ENCODE measurements at places on chromosomes 11 and 22.

DNA sequence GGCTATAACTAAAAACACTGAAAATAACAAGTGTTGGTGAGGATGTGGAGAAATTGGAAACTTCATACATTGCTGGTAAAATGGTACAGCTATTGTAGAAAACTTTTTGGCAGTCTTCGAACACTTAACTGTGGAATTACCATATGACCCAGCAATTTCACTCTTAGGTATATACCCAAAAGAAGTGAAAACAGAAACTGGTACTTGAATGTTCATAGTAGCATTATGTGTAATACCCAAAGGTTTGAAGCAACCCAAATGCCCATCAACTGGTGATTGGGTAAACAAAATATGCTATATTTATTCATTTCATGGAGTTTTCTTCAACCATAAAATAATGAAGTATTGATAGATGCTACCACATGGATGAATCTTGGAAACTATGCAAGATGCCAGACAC is 40.8 kb upstream of the FTH1 start:
- no peak for DNase-seq

GRCh38 chr22:46744581-46744980 is 6.5 kb upstream of the CERK start:
- DNase-seq: no peak

GRCh38 chr22:43848366-43849171 is 13.7 kb downstream of the SULT4A1 start:
- DNase-seq: no peak

DNA sequence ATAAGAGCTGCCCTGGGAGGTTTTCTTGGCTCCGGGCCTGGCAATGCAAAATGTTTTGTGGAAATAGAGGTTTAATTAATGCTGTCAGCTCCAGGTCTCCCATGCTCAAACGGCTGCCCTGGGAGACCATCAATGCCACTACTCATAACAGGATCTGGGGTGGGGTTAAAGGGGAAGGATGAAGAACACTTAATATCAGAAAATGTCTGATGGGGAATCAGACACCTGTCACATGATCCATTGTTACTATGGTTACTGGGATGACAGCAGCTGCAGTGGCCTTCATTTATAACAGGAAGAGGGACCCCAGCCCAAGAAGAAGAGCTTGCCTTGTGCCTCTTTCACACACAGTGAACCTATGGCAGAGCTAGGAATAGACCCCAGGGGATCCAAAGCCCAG is 2.2 kb upstream of the SYT13 start:
- peak; percentile 44 for DNase-seq

DNA sequence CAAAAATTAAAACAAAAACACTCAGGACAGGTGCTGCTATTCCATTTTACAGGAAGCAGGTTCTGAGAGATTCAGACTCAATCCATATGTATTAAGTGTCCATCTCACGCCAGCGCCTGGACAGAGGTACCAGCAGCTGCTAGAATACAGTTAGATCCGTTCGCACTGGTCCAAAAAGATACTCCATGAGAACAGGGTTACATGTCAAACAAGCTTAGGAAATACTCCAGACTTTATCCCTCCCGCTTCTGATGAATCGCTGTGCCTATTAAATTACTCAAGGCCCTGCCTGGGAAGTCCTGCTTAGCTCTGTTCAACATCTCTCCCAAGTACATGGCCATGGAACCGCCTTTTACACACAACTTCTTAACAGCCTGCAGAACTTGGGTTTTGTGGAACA is 50.2 kb upstream of the SLC35C1 start:
- no peak for DNase-seq

DNA sequence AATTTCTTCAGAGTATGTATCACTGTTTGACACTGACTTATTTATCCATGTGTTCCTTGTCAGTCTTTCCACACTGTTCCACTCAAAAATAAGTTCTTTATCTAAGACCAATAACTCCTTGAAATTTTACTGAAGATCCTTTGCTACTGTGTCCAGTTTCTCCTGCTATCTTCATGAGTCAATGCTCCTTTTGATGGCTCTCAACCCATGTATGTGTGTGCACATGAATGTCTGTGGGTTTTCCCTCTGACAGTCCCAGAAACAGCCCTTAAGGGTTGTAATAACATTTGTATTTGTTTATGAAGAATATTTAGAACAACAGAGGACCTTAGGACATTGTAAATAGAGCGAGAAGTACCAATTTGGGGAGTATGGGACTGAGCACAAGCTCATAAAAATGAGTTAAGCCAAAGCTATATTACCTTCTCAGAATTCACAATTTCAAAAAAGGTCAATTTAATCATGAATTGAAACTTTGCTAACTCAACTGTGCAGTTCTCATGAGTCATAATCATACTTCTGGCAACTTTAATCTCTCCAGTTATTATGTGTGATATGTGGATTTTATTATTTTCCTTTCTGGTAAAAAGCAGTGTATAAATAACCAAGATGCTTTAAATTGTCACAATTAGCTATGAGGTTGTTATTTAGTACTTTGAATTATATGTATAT is 533.6 kb downstream of the CNTN5 start:
- DNase-seq: no peak

DNA sequence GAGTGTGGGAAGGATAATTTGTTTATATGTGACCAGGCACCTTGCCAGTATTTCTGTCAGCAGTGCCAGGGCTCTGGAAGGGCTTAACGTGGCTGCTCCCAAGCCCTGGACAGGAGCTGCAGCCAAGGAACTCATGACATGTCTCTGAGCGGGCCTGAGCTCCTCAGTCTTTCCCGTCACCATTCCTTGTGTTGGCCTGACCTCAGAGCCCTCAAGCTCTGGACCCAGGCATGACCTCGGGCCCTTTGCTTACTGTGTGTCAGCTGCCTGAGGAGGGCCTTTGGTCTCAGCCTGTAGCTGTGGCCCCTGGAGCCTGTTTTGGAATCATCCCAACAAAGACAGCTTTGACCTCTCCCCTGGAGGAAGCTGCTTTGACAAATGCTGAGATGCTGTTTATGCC is 264.1 kb upstream of the PLET1 start:
- DNase-seq: no peak

DNA sequence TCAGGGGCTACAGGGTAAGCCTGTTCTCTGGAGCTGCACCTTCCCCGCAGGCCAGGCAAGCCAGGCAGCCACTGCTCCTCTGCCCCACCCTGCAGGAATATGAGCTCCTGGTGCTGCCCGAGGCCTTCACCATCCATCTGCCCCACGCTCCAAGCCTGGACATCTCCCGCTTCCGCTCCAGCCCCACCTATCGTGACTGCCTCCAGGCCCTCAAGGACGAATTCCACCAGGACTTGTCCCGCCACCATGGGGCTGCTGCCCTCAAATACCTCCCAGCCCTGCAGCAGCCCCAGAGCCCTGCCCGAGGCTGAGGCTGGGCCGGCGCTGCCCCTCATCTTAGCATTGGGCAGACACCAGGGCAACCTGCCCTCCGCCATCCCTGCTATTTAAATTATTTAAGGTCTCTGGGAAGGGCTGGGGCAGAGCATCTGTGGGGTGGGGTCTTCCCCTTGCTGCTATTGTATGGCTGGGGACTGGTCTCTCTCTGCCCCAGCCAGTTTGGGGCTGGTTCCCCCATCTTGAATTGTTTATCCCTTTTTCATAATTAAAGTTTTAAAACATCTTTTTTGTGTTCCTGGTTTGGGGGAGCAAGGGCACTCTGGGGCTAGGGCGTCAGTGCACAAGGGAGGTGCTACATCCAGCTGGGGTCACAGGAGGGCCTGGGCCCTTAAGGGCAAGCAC is 6.2 kb downstream of the LARGE2 start:
- no peak for DNase-seq

DNA sequence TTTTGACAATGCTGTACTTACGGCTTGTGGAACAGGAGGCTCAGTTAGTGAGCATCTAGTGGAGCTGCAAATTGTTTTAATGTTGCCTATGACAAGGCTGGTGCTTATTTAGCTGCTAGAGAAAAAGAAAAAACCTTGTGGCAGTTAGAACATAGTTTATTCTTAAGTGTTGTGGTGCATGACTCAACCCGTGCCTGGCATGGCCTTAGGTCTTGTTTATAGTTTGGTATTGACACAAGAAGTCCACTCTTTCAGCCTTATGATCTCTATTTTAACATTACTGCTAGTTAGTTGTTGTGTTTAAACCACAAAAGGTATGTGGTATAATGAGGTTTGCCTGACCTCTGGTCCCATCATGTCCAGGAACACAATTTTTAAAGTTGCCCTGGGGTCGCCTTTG is 744.6 kb downstream of the FAM181B start:
- DNase-seq: no peak

DNA sequence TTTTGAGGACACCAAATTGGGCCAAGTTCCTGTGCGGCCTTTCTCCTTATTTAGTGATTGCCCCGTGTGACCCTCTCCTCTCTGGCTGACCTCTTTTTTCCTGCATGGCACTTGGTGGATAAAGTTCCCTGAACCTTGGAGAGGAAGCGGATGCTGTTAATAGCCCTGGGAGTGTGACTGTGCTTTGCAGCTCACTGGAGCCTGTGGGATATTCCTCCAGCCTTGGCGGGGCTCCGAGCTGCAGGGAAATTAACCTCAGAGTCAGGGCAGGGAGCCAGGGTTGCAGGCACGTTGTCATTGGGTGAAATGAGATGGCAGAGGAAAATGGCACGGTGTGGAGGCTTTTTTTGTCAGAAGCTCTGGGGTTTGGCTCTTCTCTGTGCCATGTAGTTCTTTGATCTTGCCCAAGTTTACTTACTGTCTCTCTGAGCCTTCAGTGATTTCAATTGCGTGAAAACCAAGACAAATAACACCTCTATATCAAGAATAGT is 965 bp downstream of the OR9Q1 start:
- DNase-seq: no peak

GRCh38 chr22:19139001-19139356 is 5.5 kb downstream of the ESS2 start:
- no peak for DNase-seq

GRCh38 chr11:72570893-72571661 is 103.1 kb downstream of the PDE2A start:
- no peak for DNase-seq

DNA sequence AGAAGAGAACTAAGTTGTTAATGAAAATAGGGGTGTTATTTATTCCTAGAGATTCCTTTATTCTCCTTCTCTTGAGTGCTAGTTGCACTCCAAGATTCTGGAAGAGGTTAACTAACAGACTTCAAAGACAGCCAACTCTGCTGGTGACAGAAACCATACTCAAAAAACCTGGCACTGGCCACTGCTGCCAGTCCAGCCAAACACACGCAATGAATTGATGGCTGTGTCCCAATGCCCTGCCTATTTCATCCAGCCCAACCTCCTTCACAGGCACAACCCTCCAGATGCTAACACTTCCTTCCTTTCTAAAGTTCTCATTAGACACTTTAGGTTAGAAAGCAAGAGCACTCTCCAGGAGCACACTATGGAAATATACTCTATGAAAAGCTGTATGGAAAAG is 150.8 kb upstream of the C11orf58 start:
- DNase-seq: no peak

GRCh38 chr11:9001736-9002135 is 2.1 kb downstream of the NRIP3 start:
- DNase-seq: no peak

DNA sequence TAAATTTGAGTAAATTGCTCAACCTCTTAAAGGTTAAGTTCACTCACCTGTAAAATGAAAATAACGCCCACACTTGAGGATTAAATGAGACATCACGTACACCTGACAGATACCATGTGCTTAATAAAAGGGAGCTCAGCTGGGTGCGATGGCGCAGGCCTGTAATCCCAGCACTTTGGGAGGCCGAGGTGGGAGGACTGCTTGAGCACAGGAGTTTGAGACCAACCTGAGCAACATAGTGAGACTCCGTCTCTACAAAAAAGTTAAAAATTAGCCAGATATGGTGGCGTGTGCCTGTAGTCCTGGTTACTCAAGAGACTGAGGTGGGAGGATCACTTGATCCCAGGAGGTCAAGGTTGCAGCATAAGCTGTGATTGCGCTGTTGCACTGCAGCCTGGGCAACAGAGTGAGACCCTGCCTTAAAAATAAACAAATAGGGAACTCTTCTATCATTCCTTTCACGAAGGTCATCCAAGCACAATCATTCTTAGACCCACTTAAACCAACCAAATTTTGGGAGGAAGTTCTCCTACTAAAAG is 134.1 kb downstream of the BBOX1 start:
- DNase-seq: no peak

DNA sequence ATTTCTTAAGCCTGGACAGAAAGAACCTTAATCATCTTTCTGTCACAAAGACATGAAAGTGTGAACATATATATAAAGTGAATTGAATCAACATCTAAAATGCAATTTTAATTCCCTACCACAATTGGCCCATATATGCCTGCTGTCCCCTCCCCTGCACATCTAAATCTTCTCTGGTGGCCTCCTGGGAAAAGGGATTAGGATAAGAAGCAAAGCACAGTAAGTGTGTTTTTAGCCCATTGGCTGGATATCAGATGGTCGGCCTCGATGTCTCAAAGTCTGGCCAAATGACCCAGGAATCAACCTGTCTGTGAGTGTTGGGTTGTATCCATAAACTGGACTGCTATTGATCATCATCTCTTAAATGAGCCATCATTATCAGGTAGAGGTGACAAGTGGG is 5.8 kb downstream of the MMP3 start:
- DNase-seq: no peak

DNA sequence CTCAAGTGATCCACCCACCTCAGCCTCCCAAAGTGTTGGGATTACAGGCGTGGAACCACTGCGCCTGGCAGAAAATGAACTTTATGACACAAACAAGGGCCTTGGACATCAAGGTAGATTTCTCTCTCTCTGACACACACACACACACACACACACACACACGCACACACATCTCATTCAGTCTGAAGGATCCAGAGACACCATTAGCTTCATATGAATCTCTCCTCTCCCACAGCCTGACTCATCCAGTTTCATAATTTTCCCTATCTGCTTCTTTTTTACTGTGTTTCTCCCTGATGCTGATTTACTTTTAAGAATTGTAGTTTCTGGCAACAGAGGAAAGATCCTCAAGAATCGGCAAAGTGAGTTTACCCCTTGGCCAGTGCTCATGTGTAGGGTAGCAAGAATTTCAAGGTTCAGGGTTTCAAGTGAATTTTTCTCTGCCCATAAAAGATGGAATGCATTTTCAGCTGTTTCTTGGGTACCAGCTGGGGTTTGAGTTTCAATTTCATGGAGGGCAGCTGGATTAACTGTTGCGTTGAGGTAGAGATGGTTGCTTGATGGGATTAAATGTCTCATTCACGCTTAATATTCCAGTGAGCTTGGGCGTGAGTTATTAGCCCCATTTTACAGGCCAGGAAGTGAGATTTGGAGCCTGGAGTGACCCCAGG is 3.5 kb downstream of the MYO18B start:
- no peak for DNase-seq

DNA sequence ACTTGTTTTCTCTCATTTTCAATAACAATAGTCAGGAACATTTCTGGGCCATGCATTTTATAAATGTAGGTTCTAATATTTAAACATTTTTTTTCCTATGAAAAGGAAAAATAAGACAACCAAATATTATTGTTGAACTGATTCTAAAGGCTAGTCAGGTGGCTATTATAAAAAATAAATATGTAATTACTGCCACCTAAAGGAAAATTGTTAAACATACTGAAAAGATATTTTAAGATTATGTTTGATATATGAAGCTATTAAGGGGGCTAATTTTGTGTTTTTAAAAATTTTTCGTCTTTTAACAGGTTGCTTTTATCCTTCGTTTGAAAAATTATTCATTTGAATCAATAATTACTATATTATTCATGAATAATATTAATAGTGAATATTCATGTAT is 62.2 kb upstream of the FDX1 start:
- no peak for DNase-seq

- DNase-seq: no peak
These were observed 57.4 kb upstream of the SLC5A12 start for GRCh38 chr11:26779074-26779865.

All from osteocyte (in vitro differentiated cells).